Hindlimb muscle (tissue), 1 donor: ENCODE measurements at places on chromosomes 16 and 17. TPM values are rescaled to one million over a fixed set of nuclear protein-coding genes. Genes with fewer than 3 reads are reported as not detected.

DNA sequence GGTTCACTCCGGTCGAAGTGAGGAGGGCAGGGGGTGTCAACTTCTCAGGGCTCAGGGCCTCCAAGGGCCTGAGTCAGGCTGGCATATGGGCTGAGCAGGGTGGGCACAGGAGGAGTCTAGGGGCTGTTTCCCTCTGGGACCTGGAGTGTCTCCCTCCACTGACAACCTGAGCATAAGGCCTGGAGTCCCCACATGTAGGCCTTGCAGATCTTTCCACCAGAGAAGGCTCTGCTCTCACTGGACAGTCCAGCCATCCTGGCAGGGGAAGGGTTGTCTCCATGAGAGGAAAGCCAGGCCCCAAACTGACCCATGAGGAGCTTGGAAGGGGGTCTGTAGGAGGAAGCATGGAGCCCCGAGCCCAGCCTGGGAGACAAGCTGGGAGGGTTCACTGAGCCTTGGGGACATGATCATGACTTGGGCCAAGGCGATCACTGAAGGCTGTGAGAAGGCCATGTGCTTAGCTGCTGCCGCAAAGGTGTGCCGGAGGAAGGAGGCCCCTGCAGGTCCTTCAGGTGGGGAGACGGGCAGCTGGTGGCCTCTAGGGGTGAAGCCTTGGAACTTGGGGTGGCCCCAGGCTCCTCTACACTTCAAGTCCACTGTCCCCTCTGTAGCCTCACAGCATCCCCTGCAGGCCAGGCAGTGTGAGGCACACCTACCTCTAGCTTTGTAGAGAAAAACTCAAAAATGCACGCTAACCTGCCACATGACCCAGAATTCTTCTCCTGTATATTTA, 9.9 kb downstream of the CMTM2 start:
- DNase-seq, result no peak

DNA sequence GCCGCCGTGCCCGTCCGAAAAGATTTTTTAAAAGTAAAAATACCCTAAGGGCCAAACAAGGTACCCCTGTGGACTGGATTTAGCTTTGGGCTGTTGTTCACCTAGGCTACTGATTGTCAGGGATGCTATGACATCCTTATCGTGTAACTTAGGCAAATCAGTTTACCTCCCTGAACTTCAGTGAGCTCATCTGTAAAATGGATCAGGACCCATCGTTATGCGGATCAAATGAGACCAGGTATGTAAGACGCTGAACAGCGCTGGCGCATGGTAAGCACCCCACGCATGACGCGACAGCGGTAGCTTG, 658 bp upstream of the ZNF771 start:
- DNase-seq, result no peak

GRCh38 chr17:17525311-17525710, 29.1 kb upstream of the RASD1 start:
- no peak for DNase-seq

DNA sequence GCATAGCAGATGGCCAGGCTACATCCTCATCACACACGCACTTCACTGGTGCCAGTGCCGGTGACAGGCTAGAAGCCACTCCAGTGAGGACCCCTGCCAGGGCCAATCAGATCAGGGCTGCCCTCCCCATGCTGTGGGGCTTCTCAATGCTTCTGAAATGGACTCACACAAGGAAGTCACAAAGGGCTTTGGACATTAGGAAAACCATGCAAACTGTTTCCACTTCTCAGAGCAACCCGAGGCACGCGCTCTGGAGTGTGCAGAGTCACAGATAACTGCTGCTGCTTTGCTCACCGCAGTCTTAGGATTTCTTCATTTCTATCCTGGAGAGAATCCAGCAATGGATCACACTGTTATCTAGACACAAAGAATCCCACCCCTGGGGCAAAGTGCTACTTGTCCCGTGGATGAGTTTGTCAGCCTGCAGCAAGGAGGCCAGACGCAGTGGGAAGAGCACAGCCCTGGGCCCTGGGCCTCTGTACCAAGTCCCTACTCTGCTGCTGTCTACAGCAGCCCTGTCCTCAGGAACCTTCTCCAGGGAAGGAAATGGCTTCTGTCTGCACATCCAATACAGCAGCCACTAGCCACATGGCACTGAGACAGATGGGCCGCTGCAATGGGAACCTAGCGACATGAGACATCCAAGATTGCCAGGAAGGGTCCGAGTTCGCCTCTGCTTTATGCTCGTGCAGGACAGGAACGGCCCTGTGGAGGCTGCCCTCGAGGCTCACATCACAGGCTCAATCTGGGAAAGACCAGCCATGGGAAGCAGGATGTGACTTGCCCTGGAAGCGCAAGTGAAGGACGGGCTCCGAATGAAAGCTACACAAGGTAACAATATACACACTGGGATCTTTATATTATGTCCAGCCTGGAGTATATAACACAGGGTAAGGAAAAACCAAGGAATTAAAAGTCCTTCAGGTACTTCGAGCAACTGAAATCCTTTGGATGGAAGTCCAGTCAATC, 169.3 kb downstream of the ZFHX3 start:
- no peak for DNase-seq

DNA sequence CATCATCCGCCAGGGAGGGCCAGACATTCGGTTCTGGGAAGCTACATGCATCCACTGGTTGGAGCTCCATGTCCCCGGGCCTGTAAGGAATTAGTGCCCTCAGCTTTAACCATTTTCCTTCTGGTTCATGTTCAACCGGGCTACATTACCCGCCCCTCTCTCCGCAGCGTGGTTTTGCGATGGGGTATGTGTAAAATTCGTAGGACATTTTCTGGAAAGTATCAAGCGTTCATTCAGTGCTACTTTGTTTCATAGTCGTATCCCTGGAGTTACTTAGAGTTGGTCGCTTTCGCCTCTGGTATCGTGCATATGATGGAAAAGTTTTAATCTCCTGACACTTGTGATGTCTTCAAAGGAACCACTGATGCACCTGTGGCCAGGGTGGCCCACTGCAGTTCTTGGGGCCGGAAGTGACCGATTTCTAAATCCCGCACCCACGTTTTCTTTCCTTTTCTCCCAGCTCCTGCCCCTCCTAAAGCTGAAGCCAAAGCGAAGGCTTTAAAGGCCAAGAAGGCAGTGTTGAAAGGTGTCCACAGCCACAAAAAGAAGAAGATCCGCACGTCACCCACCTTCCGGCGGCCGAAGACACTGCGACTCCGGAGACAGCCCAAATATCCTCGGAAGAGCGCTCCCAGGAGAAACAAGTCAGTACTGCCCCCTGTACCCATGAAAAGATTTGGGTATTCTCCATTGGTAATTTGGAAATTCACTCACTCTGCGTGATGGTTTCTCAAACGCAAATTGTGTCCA, 637 bp downstream of the RPL23A start:
- no peak for DNase-seq

DNA sequence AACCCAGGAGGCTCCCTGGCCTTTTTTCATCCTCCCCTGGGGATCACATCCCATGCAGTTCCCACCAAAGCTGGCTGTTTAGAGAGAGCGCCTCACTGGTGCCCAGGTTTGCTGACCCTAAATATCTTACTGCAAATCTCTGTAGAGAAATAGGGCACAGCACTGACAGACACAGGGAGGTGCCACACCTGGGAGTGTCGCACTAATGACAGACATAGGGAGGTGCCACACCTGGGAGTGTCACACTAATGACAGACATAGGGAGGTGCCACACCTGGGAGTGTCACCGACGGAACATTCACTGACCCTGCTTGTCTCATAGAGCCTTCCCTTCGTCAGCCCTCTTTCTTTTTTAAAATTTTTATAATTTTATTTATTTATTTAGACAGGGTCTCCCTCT, 25.6 kb downstream of the UNK start:
- no peak for DNase-seq

GRCh38 chr17:17913695-17914332, 58.4 kb downstream of the TOM1L2 start:
- DNase-seq, result peak; percentile 67

- DNase-seq, result peak; percentile 40
Observed at GRCh38 chr17:10384175-10384574, 11.4 kb upstream of the MYH13 start.

DNA sequence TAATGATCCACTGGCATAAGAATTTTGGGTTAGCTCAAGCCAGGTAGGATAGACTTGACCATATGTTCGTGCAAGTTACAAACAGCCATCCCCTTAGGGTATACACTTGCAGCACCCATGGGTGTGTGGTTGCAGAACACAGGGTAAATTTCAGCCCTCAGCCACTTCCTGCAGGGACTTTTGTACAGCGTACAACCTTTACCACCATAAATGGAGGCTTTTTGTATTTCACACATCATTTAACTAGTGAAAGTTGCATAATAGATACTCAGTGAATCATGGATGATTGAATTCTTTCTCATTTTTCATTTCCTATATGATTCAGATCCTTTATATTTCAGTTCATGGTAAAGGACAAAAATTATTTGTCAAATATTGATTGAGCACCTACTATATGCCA, 473.9 kb downstream of the CDH13 start:
- DNase-seq, result no peak

DNA sequence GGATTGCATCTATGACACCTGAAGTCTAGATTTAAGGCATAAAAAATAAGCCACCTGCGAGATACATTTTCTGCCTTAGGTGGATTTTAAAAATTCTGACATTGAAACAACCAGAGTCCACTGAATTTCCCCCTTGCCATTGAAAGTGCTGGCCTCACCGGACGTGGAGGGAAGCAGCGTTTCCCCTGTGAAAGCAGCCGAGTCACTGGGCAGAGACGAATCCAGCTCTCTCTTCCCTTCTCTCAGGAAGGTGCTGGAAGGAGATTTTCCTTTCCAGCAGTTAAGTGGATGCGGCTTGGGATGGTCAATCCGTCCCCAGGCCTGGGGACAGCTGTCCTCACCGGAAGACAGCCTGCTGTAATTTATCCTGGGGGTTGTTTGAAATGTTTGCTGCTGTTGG, 270.9 kb upstream of the FOXF1 start:
- no peak for DNase-seq

DNA sequence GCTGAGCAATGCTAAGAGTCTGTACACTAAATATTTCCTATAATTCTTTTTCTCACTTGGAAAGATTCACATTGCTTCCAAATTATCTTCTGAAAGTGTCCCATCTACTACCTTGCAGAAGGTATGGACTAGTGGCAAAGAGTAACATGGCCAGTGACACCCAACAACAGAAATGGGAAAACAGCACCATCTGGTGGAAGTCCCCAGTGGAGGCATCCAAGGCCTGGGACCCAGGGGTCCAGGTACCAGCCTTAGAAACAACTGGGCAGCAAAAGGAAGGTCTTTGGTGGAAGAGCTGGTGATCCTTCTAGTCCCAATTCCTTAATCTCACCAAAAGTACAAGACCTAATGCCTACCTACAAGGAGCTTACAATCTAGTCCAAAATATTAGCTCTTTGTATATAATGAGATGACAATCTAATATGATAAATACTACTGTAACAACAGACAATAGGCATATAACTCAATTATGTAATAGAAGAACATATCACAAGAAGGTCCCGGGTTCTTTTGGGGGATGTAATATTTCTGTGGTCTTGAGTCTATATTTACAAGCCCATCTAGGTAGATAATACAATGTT, 55.3 kb downstream of the SKAP1 start:
- DNase-seq, result no peak

- no peak for DNase-seq
Observed at GRCh38 chr17:59400858-59401257, 69.4 kb downstream of the YPEL2 start.

GRCh38 chr17:41329279-41329948, 13.9 kb upstream of the KRTAP17-1 start:
- DNase-seq, result no peak

DNA sequence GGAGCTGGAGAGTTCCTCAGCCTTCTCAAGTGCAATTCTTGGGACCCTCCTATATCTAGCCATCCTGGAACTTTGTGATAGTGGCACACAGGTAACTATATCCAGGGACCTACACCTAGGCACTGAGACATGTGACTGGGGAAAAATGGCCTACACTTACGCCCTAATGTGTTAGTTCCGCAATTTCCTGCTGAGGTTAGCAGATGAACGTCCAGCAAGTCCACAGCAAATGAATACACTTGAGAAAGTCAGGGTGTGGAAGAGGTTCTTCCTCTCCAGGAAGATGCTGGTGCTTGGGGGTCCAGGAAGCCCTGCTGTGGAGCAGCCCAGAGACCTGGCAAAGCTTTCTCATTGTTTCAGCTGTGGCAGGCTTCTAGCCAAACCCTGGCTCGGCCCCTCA, 20.8 kb downstream of the PIK3R5 start:
- DNase-seq, result no peak

GRCh38 chr17:58375256-58375655, 23.3 kb upstream of the SUPT4H1 start:
- DNase-seq, result no peak

DNA sequence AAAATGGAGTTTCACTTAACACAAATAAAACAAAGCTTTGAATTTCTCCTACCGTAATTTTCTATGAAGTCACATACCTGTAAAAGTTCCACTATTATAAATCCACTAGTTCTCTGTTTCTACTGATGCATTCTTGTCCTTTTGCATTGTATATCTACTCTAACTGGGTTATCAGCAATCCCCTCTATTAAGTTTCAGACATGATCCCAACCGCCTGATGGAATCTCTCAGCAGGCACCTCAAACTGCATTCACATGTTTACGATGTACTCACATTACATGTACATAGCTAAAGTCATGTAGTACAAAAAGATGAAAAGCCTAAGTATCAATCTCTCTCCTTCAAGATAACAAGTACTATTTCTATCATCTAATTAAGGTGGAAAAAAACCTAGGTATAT, 64.9 kb downstream of the MED13 start:
- DNase-seq, result no peak

- DNase-seq, result no peak
Observed at GRCh38 chr17:82241183-82241925, 12.5 kb downstream of the SLC16A3 start.

GRCh38 chr16:57244463-57244766, 644 bp upstream of the ARL2BP start:
- DNase-seq, result peak; percentile 9

- DNase-seq, result no peak
Observed at GRCh38 chr17:63529711-63530556, 6.8 kb downstream of the KCNH6 start.

- no peak for DNase-seq
Observed at GRCh38 chr16:49959552-49960277, 65.3 kb upstream of the CNEP1R1 start.

DNA sequence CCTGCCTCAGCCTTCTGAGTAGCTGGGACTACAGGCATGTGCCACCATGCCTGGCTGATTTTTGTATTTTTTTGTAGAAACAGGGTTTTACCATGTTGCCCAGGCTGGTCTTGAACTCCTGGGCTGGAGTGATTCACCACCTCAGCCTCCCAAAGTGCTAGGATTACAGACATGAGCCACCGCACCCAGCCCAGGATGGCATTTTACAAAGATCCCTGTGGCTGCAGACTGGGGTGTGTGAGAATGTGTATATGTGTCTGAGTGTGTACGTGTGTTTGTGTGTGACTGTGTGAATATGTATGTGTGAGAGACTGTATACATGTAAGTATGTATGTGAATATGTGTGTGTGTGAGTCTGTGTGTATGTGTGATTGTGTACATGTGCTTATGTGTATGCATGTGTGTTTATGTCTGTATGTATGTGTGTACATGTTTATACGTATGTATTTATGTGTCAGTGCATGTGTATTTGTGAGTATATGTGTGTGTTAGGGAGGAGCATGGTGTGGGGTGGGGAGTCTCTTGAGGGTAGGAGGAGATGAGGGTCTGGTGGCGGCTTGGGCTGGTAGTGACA, 17.0 kb downstream of the RPTOR start:
- no peak for DNase-seq

The AGRP gene
- polyA plus RNA-seq, result not detected

The VMO1 gene
- polyA plus RNA-seq, result 4.7 TPM

The RNF112 gene
- polyA plus RNA-seq, result 1.9 TPM

The CD300LB gene
- 0.23 TPM for polyA plus RNA-seq

The MYL11 gene
- 9,565 TPM for polyA plus RNA-seq

The HYDIN gene
- 2.8 TPM for polyA plus RNA-seq

The SALL1 gene
- polyA plus RNA-seq, result 0.06 TPM

The SYNGR3 gene
- 2.1 TPM for polyA plus RNA-seq

The IRX5 gene
- 1.1 TPM for polyA plus RNA-seq

The AANAT gene
- polyA plus RNA-seq, result 0.36 TPM

The CIAPIN1 gene
- 55.8 TPM for polyA plus RNA-seq
